ENCODE measurements at places on chromosomes 5 and 9.

- DNase-seq: peak; percentile 34
These were observed 518 bp downstream of the UBE2B start for GRCh38 chr5:134371834-134372340.

DNA sequence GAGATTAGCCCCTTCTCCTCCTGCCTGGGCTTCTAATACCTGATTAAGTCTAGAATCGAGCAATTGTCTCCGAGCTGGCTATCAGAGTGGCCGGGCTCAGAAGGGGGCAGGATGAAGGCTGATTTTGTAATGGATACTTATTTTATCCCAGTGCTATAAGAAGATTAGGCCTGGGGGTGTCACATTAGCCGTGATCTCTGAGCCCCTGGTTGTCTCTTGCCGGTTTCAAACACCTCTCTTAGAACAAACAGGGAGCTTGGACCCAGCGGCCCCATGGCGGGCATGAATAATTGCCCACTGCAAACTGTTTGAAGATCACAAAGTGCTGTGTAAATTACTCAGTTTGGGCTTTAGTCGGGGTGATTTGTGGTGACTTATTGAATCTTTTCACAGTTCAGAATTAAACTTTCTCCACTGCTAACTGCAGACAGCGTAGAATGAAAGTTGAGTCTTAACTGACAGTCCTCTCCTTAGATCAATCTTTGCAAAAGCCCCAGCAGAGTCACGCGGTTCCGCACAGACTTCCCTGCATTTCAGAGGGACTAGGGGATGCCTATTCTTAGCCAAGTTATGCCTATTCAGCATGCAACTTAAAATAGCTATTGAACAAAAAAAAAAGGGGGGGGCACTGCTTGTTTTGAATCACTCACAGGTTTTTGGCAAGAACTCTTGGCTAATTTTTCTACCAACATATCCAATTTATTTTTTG, 200.6 kb upstream of the IRX1 start:
- peak; percentile 20 for DNase-seq

- DNase-seq: no peak
These were observed 1.4 kb downstream of the FAM193B start for GRCh38 chr5:177552839-177553455.

- no peak for DNase-seq
These were observed 88.7 kb downstream of the TRIO start for GRCh38 chr5:14231890-14232289.

DNA sequence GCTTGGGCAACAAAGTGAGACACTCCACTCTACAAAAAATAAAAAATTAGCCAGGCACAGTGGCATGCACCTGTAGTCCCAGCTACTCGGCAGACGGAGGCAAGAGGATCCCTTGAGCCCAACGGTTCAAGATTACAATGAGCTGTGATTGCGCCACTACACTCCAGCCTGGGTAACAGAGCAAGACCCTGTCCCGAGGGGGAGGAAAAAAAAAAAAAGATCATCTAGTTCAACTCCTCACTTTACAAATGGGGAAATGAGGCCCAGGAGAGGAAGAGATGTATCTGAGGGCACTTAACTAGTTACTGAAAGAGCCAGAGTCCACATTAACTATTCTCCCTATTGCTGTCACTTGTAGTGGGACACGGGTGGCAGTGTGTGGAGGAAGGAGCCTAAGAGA, 13.8 kb downstream of the PDCL start:
- DNase-seq: no peak

GRCh38 chr9:137459601-137460362, 648 bp upstream of the NSMF start:
- no peak for DNase-seq

DNA sequence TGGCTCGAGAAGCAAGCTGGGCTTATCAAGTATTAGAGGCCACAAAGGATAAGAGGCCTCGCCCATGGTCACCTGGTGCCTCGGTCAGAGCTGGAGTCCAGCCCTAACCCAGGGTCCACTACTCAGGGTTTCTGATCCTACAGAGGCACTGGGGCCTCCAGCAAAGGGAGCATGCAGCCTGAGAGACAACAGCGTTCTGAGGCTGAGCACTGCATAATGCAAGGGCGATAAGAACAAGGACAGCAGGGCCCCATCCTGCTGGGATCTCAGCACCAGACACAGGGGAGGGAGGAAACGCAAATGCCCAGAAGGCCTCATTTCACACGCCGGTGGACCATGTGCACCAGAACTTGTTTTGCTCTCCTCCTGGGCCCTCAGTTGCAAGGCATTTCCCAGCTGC, 63.0 kb downstream of the C5orf15 start:
- DNase-seq: no peak

GRCh38 chr5:160231783-160232342, 2.6 kb downstream of the FABP6 start:
- no peak for DNase-seq

GRCh38 chr5:170408226-170408625, 19.1 kb upstream of the KCNMB1 start:
- DNase-seq: peak; percentile 35

DNA sequence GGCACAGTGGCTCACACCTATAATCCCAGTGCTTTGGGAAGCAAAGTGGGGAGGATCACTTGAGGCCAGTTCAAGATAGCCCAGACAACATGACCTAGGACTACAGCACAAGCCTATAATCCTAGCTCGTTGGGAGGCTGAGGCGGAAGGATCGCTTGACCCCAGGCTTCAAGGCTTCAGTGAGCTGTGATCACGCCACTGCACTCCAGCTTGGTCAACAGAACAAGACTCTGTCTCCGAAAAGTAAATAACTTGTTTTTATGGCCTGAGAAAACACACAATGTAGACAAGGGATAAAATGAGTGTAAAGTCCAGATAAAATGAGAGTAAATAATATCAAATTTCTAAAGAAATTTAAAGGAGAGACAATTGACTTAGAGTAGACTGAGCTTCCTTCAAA, 26.3 kb downstream of the SHLD3 start:
- DNase-seq: no peak

DNA sequence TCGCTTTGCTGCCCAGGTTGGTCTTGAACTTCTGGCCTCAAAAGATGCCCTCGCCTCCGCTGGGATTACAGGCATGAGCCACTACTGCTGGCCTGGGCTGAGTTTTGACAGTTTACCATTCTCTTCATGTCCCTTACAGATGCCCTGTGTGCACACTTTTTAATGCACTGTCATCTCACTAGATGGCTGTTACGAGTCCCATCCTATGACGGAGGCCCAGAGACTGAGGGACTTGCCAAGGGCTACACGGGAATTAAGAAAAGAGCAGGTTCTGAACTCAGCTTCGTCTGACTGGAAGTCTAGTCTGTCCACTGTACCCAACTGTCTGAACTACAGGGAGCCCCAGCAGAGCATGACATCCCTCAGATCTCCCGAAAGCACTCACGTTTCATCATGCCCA, 63.9 kb downstream of the ARHGEF37 start:
- DNase-seq: no peak

DNA sequence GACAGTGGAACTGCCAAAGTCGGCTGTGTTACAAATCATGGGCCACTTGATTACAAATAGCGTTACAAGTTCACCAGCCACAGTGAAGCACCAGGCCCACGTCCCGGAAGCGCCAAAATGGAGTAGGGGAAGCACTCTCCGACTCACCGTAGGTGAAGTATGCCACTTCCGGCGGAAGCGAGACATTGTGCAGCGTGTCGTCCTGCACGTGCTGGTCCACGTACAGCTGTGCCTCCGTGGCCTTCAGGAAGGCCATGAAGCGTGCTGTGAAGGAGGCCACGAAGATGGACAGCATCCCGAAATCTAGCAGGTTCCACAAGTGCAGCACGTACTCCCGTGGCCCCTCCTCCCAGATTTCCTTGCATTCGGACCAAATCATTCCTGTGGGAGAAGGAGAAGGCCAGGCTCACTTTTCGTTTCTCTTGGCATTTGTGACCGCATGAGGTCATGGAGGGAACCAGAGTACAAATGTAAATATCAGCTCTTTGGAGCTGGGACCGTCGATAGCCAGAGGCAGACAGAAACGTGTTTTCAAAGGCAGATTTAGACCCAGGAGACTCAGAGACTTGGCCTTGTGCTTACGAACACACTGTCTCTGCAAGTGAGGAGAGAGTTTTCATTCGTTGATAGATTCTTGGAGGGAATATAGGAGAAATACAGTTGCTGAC, 58.7 kb upstream of the SMIM32 start:
- DNase-seq: no peak

- DNase-seq: no peak
These were observed 3.6 kb downstream of the WNK2 start for GRCh38 chr9:93187574-93187973.

GRCh38 chr9:110932863-110933262, 105.4 kb downstream of the LPAR1 start:
- DNase-seq: no peak

DNA sequence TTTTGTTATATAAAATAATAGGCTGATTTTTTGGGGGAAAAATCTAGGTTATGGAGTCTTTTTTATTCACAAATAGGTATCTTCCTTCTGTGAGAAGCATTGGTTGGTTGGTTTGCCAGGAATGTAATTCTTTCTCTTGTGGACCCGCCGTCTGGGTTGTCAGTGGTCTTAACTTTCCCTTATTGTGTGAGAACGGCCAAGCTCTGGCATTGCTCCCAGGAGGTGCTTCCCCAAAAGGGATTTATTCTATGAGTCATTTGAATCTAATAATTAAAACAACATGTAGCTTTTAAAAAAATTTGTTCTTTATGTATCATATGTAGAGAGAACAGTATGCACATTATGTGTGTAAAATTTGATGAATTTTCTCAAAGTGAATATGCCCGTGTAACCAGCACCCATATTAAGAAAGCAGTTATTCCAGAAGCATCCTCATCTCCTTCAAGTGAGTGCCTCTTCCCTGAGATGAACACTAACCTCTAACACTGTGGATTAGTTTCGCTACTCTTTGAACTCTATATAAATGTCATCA, 114.4 kb downstream of the MAST4 start:
- DNase-seq: no peak

DNA sequence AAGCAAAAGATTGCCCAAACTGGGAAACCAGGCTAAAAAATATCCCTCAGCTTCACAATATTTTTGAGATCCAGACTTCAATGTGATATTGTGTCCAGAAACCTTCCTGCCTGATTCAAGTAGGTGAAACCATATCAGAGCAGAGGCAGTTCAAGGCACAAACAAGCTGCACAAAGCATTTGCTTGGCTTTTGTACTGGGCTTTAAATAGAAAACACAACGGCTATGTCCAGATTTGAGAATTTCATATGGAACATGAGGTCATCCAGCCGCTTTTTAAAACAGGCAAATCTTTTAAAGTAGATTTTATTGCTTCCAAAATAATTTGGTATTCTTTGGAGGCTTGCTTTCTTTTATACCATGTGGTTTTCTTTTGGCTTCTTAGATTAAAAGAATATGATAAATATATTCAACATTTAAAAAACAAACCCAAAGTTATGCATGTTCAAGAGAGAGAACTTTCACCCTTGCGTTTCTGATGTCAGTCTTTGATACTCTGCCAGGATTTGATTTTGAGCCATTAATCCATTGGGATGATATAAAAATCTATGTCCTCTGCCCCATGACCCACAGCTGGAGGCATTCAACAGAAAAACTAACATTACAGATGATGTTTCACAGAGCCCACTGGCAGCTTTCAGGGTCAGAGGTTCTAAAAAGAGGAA, 29.0 kb upstream of the CCDC112 start:
- DNase-seq: no peak

DNA sequence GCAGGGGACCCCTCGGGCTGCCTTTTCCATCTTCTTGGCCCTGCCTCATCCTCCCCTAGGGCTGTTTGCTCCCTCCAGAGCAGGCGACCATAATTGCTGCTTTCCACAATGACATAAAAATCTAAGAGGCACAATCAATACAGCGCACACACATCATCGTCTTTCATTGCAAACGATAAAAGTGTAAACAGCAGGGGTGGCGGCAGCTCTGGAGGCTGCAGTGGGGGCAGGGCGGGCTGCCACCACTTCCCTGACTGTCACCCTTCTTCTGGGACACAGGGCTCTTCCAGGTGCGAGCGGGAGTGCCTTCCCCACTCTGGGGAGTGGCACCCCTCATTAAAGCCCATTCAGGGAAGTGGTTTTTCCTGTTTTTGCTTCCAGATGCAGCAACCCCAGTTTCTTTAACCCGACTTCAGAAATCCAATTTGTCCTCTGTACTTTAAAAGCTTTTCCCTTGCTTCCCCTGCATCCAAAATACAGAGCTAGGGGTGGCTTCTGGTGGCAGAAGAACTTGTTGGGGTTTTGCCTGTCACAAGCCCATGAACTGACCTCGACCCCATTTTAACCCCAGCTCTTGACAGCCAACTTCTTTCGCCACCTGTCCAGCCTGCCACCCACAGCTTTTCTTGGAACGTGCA, 45.7 kb downstream of the TSPAN17 start:
- no peak for DNase-seq

GRCh38 chr5:128397876-128398275, 140.2 kb downstream of the FBN2 start:
- DNase-seq: no peak

DNA sequence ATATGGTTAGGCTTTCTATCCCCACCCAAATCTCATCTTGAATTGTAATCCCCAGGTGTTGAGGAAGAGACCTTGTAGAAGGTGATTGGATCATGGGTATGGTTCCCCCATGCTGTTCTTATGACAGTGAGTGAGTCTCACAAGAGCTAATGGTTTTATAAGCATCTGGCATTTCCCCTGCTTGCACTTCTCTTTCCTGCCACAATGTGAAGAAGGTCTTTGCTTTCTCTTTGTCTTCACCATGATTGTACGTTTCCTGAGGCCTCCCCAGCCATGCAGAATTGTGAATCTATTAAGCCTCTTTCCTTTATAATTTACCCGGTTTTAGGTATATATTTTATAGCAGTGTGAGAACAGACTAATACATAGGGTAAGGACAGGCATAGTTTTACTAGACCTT, 334.5 kb downstream of the TLR4 start:
- no peak for DNase-seq

DNA sequence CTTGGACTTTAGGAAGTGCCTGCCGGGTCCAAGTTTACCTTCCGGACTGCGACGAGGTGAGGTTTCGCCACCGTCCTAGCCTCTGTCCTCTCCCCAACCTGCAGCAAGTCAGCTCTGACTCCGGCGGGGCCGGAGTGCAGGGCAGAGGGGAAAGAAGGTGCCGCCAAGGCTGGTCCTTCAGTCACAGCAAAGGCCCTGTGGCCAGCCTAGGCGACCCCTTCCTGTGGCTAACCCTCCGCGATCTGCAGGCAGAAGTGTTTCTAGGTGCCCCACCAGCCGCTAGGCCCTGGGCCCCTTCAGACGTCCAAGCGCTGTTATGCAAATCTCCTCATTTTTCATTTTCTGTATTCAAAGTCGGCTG, 11.1 kb upstream of the NKX2-5 start:
- DNase-seq: no peak

- DNase-seq: no peak
These were observed 36.2 kb downstream of the TNFSF8 start for GRCh38 chr9:114894206-114894605.

- no peak for DNase-seq
These were observed 35.7 kb upstream of the ORM1 start for GRCh38 chr9:114287001-114287762.

DNA sequence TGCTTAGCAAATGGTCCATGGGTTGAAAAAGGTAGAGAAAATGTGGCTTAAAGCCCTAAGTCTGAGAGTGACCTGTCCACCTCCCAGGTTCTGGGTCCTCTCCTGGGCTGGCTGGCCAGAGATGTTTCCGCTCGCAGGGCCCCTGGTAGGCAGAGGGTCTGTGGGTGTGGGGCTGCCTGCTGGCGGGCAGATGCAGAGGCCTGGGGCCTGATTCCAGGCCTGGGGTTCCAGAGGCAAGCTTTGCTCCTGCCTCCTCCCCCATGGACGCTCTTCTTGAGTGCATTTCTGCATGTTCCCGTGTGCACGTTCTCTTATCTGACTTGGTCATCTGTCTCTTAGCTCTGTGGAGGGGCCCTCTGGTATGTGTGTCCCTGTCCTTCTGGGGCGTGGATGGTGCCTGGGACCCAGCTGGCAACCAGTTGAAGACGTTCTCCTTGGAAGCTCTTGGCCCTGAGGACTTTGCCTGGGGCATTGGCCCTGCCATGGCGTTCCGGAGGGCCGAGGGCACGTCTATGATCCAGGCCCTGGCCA, 3.8 kb downstream of the MIGA2 start:
- DNase-seq: no peak

All from pons (tissue), 1 donor.